Foreskin keratinocyte (primary cell): ENCODE measurements at places on chromosomes 7 and 10. TPM values are rescaled to one million over a fixed set of nuclear protein-coding genes. Genes with fewer than 3 reads are reported as not detected.

TMEM225B gene
- total RNA-seq: 0.25 TPM in 1 of 2 replicates, not detected in the other

DNA sequence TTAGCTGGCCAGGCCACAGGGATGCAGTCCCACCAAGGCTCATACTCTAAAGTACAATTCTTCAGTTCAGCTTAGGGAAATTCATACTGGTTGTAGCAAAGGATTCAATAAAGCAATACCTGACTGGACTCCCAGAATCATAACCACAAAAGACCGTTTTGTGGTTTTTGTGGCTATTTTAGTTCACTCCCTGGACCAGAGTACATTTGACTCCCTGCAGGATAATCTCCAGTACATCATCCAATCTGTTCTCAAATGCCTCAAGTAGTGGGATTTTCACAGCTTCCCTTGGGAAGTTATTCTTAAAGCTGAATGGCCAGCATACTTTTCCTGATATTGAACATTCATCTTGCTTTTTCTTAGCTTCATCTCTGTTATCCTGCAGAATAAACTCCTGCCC is 29.3 kb upstream of the YAE1 start:
- no peak for DNase-seq

DNA sequence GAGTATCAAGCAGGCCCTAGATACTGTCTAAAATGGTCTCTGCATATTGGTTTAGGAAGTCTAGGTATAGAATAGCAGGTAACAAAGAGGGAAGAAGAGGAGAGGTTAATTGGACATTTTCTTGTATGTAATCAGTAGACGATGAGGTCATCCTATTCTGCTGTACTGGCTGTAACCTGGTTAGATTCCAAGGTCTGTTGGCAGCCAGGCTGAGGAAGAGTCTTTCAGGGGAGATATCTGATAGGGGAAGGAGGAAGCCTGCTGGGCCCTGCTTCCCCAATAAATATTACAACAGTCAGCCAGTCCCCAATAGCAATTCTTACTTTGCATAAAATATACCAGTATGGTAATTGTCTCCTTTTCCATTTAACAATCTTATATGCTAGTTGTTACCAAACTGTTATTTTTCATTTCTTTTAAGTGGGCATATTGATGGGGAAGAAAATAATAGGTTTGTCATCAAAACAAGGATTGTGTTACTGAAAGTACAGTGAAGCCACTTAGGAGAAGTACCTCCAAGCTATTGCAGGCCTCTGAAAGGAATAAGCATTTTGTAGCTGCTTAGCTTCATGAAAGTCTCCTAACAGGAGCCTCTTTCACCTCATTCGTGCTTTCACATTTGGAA is 186.4 kb downstream of the LRRC4 start:
- DNase-seq: peak; percentile 13

COPG2 gene
- 24.7 and 24.8 TPM in 2 replicates for total RNA-seq

DNA sequence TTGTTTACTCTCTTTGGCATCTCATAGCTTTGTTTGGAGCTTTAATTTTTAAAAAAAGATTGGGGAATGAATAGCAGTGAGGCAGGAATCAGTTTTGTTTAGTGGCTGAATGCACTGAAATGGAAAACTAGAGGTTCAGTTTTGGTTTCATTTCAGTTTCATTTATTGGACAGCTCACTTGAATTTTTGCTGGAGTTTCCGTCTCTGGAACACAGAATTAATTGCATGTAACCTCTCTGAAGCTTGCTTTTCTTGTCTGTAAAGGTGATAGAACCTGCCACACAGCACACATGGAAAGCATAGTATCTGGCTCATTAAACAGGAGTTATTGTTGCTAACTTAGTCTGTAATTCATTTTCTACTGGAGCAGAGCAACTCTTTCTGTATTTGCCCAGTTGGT is 7.1 kb downstream of the GRM8 start:
- DNase-seq: no peak

- no peak for DNase-seq
Measured at GRCh38 chr10:3460420-3461128, 288.0 kb upstream of the PITRM1 start.

DNA sequence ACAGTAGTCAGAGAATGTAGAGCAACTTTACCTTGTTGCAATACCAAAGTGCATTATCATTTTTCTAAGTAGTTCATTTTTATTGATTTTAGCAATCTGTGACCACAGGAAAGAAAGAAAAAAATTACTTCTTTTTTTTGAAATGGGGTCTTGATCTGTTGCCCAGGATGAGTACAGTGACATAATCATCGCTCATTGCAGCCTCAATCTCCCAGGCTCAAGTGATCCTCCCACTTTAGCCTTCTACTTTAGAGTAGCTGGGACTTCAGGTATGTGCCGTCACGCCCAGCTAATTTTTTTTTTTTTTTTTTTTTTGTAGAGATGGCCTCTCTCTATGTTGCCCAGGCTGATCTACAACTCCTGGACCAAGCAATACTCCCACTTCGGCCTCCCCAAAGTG is 11.4 kb upstream of the OAT start:
- no peak for DNase-seq

DNA sequence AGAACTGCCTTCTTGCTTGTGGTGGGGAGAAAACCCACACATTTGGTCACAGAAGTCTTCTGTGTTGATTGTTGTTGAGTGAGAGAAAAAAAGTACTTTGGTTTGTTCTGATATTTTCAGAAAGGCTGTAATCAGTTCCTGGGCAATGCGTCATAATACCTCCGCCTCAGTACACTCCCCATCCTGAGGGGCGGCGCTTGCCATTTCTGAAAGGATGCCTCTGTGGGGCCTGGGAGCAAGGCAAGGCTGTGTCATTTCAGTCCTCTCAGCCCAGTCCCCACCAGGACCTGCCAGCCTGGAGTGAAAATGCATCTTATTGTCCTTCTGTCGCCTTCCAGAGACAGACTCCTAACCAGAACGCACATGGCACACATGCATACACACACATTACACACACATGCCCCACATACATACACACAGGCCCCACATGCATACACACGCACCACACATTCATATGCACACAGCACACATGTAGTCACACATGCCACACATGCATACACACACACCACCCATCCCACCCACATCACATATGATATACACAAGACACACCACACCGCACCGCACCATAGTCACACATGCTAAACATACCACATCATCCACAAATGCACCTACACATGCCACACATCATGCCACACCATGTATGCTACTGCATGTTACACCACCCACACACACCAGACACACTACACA is 90.0 kb downstream of the CXCL12 start:
- DNase-seq: no peak

GNAT3 gene
- total RNA-seq: not detected in 2 replicates

GRCh38 chr10:98224509-98224908 is 43.5 kb downstream of the LOXL4 start:
- peak; percentile 11 for DNase-seq

DNA sequence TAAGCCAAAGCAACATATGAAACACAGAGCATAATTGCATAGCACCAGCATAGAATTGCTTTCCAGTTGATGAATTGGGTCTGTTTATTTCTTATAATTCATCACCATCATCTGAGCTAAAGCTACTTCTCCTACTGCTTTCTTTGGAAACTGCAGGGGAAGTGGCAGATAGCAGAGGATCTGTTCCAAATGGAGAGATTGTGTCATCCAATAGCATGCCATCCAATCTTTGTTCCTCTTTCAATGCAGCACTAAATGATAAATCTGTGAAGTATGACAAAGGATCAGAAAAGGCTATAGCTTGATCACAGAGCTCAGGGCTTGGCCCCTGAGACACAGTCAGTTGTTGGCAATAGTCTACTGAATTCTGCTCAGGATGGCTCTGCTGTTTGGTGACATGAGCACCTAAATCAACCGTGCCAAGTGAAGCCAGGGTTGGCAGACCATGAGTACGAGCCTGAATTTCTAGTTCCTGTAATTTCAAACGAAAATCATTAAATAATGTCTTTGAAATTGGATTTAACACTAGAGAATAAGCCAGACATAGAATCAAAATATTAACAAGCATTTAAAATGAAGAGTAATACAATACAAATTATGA is 90.0 kb downstream of the TFEC start:
- DNase-seq: no peak

GRCh38 chr10:15363031-15363430 is 8.1 kb downstream of the FAM171A1 start:
- no peak for DNase-seq

- DNase-seq: no peak
Measured at GRCh38 chr10:123101872-123102271, 33.9 kb upstream of the HMX3 start.

GRM3 gene
- not detected in 2 replicates for total RNA-seq

DNA sequence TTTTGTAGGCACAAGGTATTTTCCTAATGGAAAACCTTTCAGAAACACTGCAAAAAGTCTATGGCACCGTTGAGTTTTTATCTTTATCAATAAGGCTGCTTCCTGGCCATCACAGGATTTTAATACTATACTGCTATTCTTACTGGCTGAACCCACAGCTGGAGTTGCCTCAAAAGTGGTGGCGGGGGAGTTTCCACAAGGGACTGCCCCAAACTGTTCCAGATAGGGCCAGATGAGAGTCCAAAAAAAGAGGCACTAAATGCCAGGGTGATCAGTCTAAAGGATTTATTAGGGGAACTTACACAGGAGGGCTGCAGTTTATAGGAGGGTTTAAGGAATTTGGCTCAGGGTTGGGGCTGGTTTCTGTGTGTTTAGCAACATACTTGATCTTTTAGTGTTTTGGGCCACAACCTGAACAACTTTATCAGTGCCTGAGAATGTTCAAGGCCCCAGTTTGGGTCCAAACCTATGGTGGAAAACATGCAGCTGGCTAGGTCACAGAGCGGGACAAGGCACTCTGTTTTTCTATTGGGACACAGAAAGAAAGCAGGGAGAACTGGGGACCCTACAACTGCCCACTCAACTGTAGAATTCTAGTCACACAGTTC is 41.4 kb downstream of the STAM start:
- DNase-seq: no peak

DNA sequence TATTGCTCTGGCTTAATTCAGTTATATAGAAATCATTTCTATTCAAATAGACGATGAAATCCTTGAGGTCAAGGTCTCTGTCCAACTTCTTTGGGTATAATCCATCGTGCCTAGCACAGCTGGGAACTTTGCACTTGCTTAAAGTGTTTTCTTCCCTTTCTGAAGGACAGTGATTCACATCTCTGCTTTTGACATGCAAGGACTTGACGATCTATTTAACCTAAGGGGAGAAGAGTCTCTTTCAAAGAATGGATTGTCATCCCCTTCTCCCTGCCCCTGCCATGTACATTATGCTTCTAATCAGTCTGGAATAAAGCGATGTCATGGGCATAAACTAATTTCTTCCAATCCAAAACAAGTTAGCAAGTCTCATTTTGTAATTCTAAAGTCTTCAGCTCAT is 488.6 kb downstream of the KCNMA1 start:
- peak; percentile 65 for DNase-seq

GRCh38 chr7:150744041-150744656 is 6.9 kb downstream of the GIMAP5 start:
- DNase-seq: no peak

DNA sequence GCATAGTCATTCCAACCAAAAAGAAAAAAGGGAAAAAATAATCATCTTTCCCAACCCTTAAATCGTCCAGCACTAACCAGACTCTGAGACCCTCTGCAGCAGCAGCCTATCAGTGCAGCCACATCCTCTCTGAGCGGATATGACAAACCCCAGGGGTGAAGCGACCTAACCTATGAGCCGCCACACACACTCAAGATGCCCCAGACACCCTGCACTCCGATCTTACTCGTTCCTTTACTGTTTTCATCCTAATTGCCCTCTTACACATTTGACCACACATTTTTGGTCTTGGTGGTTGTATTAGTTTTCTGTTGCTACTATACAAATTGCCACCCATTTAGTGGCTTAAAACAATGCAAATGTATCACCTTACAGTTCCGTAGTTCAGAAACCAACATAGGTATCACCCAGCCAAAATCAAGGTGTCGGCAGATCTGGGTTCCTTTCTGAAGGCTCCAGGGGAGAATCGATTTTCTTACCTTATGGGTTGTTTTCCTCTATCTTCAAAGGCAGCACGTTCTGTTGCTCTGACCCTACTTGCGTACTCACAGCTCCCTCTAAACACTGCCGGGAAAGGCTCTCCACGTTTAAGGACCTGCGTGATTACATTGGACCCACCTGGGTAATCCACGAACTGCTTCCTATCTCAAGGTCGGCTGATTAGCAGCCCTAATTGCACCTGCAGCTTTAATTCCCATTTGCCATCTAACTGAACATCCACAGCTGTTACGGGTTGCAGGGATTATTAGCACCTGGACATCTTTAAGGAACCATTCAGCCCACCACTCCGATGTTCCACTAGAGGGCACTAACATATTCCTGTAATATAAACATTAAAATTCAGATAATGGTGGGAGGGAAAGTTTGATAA is 37.3 kb upstream of the PRSS1 start:
- peak; percentile 6 for DNase-seq

ZNF398 gene
- total RNA-seq: 15.4 and 15.7 TPM in 2 replicates

GRCh38 chr10:21141946-21142492 is 244.9 kb upstream of the NEBL start:
- DNase-seq: no peak

AGMO gene
- total RNA-seq: not detected in 2 replicates

ZWINT gene
- 60.3 and 79.8 TPM in 2 replicates for total RNA-seq

GRCh38 chr7:130369831-130370550 is 10.3 kb upstream of the CPA1 start:
- no peak for DNase-seq

- no peak for DNase-seq
Measured at GRCh38 chr10:114992189-114992775, 54.3 kb downstream of the TRUB1 start.

DYNC1I1 gene
- 0.10 and 0.21 TPM in 2 replicates for total RNA-seq

- DNase-seq: no peak
Measured at GRCh38 chr10:132102717-132103110, 37.0 kb downstream of the JAKMIP3 start.

GRCh38 chr10:75972491-75973276 is 541.3 kb downstream of the LRMDA start:
- DNase-seq: no peak

SAP25 gene
- not detected in 2 replicates for total RNA-seq

SSC4D gene
- total RNA-seq: 1.1 and 1.5 TPM in 2 replicates

SYT15 gene
- total RNA-seq: 0.10 and 0.32 TPM in 2 replicates

GRCh38 chr10:117900280-117900679 is 146.5 kb downstream of the RAB11FIP2 start:
- DNase-seq: no peak

GRCh38 chr7:157785486-157786186 is 448.8 kb downstream of the DNAJB6 start:
- no peak for DNase-seq

CCDC172 gene
- not detected in 2 replicates for total RNA-seq

DNA sequence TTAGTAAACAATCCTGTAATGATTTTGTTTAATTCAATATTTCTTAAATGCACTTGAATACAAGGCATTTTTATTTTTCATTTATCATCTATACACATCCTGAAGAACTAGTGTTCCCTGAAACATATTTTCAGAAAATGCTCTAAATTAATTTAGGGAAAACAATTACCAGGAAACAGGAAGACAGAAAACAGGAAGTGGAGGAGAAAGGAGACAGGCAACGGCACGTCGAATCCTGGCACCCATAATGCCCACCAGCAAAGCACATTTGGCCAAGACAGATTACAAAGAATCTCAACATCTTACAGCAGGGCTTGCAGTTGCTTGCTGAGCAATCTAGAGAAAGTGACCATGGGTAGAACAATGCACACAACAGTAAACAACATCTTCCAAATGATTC is 571.1 kb downstream of the GRID1 start:
- no peak for DNase-seq
